ENCODE measurements at places on chromosomes 7 and 10. TPM values are rescaled to one million over a fixed set of nuclear protein-coding genes. Genes with fewer than 3 reads are reported as not detected.

- DNase-seq: no peak
- no peak overlapping the region for H3K27ac ChIP-seq
- H3K4me3 ChIP-seq: no peak overlapping the region
- peaks cover 3% of the 10 kb centered on the region for H3K4me1 ChIP-seq
These were observed 48.8 kb upstream of the CHST15 start for GRCh38 chr10:124142006-124142739.

GRCh38 chr7:10588084-10588483 is 385.6 kb upstream of the PHF14 start:
- no peak overlapping the region for H3K27ac ChIP-seq
- H3K4me1 ChIP-seq: no peaks in the 10 kb centered on the region
- H3K27me3 ChIP-seq: no peaks in the 10 kb centered on the region

DNA sequence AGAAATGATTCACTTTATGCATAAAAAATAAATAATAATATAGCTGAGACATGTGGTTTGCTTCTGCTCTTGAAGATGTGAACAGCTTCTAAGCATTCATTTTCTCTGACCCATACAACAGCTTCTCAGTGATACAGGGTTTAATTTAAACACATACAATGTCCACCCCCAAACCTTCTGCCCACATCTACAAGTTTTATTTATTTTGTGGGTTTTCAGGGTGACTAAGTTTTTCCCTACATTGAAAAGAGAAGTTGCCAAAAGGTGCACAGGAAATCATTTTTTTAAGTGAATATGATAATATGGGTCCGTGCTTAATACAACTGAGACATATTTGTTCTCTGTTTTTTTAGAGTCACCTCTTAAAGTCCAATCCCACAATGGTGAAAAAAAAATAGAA is 17.2 kb downstream of the INHBA start:
- no peaks in the 10 kb centered on the region for H3K27me3 ChIP-seq
- DNase-seq: no peak
- H3K4me1 ChIP-seq: no peaks in the 10 kb centered on the region
- H3K36me3 ChIP-seq: no peaks in the 10 kb centered on the region

DNA sequence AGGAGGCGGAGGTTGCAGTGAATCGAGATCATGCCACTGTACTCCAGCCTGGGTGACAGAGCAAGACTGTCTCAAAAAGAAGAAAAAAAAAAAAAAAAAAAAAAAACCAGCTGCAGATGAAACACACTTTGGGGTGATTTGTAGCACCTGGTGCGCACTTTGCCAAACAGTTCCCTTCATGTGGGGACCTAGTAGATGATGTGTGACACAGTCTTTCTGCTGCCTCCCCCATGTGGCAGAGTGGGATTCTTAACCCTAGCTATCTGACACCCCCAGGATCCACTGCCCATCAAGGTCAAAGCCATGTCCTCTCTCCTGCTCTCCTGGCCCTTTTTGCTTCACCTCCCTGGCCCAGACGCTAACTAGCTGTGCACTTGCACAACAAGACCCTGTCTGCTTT is 52.1 kb upstream of the PDZD8 start:
- H3K27me3 ChIP-seq: no peaks in the 10 kb centered on the region
- no peaks in the 10 kb centered on the region for H3K36me3 ChIP-seq
- H3K27ac ChIP-seq: no peak overlapping the region

DNA sequence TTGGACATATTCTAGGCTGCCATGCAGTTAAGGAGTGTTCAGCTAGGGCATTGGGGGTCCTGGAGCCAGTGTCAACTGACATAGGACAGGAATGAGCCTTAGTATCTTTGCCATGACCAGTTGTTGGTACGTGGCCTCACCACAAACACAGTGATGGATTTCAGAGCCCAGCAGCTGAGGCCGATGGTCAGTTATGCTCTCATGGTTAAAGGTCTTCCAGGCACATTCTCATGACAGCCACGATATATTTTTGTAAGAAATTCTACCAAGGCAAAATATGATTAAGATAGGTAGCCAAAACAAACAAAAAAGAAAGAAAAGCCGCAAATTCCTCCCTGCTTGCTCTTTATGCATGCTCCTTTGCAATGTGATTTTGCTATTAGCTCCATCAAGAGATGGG is 47.8 kb downstream of the CDHR3 start:
- DNase-seq: no peak
- H3K36me3 ChIP-seq: no peaks in the 10 kb centered on the region
- H3K27ac ChIP-seq: no peak overlapping the region

DNA sequence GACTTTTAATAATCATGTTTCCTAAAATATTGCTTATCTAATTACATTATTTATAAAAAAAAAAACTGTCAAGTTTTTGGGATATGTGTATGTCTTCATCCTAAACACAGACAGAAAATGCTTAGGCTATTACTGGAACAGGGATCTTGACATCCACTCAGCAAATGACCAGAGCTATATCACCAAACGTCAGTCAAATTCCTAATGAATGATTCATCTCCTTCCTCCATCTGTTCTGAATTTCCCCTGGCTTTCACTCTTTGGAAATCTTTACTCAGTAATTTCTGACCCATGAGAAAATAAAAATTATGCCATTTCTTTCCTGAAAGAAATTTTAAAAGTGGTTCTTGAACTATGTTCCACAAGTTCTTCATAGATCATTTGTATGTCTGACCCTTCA is 552.4 kb upstream of the KCND2 start:
- no peak overlapping the region for H3K4me3 ChIP-seq
- no peak for DNase-seq
- no peaks in the 10 kb centered on the region for H3K36me3 ChIP-seq
- H3K27ac ChIP-seq: no peak overlapping the region
- no peaks in the 10 kb centered on the region for H3K4me1 ChIP-seq

GCK gene
- total RNA-seq: not detected

IFIT1 gene
- 6.0 TPM for total RNA-seq

WNT8B gene
- total RNA-seq: not detected

GPR37 gene
- not detected for total RNA-seq

TAS2R39 gene
- not detected for total RNA-seq

Data from transverse colon (tissue), 4 donors.